ENCODE measurements at places on chromosomes 7 and 10.

GRCh38 chr10:32295027-32295426 lies 51.9 kb downstream of the EPC1 start:
- DNase-seq = no peak

DNA sequence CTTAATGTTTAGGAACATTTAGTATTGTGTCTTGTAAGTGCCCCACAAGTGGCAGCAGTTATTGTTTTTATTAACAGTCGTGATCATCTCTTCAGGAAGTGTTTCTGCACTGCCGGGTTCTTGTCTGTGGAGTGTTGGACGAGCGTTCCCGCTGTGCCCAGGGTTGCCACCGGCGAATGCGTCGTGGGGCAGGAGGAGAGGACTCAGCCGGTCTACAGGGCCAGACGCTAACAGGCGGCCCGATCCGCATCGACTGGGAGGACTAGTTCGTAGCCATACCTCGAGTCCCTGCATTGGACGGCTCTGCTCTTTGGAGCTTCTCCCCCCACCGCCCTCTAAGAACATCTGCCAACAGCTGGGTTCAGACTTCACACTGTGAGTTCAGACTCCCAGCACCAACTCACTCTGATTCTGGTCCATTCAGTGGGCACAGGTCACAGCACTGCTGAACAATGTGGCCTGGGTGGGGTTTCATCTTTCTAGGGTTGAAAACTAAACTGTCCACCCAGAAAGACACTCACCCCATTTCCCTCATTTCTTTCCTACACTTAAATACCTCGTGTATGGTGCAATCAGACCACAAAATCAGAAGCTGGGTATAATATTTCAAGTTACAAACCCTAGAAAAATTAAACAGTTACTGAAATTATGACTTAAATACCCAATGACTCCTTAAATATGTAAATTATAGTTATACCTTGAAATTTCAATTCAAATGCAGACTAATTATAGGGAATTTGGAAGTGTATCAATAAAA lies 22.2 kb downstream of the PLA2G12B start:
- no peak for DNase-seq

DNA sequence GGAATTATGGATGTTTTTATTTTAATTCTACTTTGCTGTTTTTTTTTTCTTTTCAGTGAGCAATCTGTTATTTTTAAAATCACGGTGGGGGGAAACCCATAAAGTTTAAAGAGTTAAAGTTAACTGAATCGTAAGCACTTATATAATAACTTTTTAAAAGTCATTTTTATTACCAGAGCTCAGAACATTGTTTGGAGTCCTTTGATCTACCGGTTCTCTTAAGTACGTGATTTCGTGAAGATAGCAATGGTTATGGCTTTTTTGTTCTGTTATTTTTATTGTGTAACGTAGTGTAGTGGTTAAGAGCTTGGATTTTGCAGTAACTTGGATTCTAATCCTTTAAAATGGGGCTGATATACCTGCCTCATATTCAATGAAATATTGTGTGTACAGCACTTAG lies 57.4 kb downstream of the NHLRC2 start:
- no peak for DNase-seq

DNA sequence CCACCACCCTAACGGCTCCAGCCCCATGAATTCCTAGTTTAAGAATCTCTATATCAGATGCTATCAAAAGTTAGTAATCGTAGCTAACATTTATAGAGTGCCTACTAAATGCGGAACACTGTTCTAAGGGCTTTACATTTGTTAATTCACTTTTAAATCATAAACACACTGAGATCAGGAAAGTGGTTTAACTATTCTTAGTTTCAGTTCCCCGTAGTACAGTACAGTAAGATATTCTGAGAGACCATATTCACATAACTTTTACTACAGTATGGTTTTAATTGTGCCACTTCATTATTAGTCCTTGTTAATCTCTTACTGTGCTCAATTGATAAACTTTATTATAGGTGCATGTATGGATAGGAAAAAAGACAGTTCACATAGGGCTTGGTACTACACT lies 22.5 kb downstream of the SYPL1 start:
- DNase-seq = no peak

DNA sequence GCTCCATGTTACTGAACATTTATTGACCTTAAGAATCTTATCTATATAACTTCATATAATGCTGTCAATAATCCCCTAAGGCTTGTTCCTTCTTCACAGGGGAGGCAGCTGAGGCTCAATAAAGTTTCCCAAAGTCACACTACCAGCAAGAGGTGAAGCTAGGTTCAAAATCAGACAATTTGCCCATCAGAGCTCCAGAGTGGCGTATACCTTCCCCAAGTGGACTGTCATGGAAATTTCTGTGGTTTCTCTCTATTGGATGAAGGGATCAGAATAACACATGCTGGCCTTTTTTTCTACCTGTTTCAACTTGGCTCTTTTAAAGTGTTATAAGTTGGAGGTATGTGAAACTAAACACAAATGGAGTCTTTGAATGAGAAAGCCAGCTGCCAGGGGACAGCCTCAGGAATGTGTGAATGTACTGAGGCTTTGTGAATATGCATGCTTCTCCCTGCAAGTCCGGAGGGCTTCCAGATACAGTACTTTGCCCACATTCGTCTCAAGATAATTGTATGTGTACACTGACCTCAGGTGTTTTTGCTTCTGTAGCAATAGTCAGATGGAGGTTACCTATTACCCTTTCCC lies 656.3 kb upstream of the CELF2 start:
- no peak for DNase-seq
